Vagina (tissue), 2 donors: ENCODE measurements at places on chromosomes 2 and 18. TPM values are rescaled to one million over a fixed set of nuclear protein-coding genes. Genes with fewer than 3 reads are reported as not detected.

Gene RFX8
- total RNA-seq = 1.2 TPM

Gene SRD5A2
- total RNA-seq = 2.9 TPM

Gene AQP12A
- total RNA-seq = not detected

Gene VPS54
- 22.3 TPM for total RNA-seq

Gene DSG1
- 122 TPM for total RNA-seq

Gene IL36B
- total RNA-seq = not detected

Gene CNOT11
- total RNA-seq = 20.1 TPM

Gene MEP1B
- total RNA-seq = not detected

Gene CNDP1
- 9.8 TPM for total RNA-seq

Gene CCDC150
- 3.9 TPM for total RNA-seq

Gene FAM110C
- total RNA-seq = 27.3 TPM

Gene AMER3
- not detected for total RNA-seq

Gene SERPINB11
- total RNA-seq = 8.6 TPM

Gene ANKRD53
- total RNA-seq = 4.9 TPM

Gene CBLN2
- total RNA-seq = not detected

Gene GATA6
- 9.8 TPM for total RNA-seq

Gene DTYMK
- total RNA-seq = 14.7 TPM

Gene SPC25
- not detected for total RNA-seq

Gene TUBA4B
- not detected for total RNA-seq

Gene NAT8
- total RNA-seq = not detected

Gene UGT1A9
- not detected for total RNA-seq

Gene MYO5B
- total RNA-seq = 22.6 TPM

Gene BMP10
- not detected for total RNA-seq

Gene CD8B2
- 0.74 TPM for total RNA-seq

Gene NBAS
- 29.7 TPM for total RNA-seq

Gene SLC40A1
- total RNA-seq = 53.3 TPM

Gene INO80C
- total RNA-seq = 21.1 TPM

Gene MPP4
- total RNA-seq = 0.74 TPM

Gene ELOA2
- not detected for total RNA-seq

Gene CPS1
- total RNA-seq = 8.8 TPM

Gene COL4A4
- 2.5 TPM for total RNA-seq

Gene SCN1A
- total RNA-seq = not detected

Gene ZAP70
- total RNA-seq = 16.7 TPM

Gene KYNU
- 3.7 TPM for total RNA-seq

Gene BOLL
- total RNA-seq = not detected

Gene MAL
- total RNA-seq = 71.0 TPM

Gene SERPINB3
- total RNA-seq = 464 TPM

Gene ZNF396
- total RNA-seq = 0.98 TPM

Gene LRRC30
- not detected for total RNA-seq

Gene NT5DC4
- not detected for total RNA-seq

Gene PAX8
- 1.7 TPM for total RNA-seq

Gene CD226
- total RNA-seq = 6.4 TPM

Gene CNRIP1
- total RNA-seq = 43.2 TPM

Gene GRB14
- 2.7 TPM for total RNA-seq

Gene RGPD3
- total RNA-seq = 0.25 TPM

Gene ITPRIPL1
- 1.5 TPM for total RNA-seq

Gene PSMA8
- total RNA-seq = not detected

Gene SLC5A7
- 1.7 TPM for total RNA-seq

Gene DAW1
- total RNA-seq = not detected

Gene TRIM43
- not detected for total RNA-seq

Gene GPR35
- total RNA-seq = 3.9 TPM

Gene CACNB4
- 4.9 TPM for total RNA-seq

Gene GDF7
- 9.3 TPM for total RNA-seq

Gene CNGA3
- not detected for total RNA-seq

Gene DSC3
- 176 TPM for total RNA-seq

Gene CNTNAP5
- not detected for total RNA-seq

Gene RAD51AP2
- total RNA-seq = 0.25 TPM

Gene MBD1
- 85.7 TPM for total RNA-seq

Gene GALR1
- 0.98 TPM for total RNA-seq
